ENCODE measurements at places on chromosomes 12 and 14.
A peak's percentile ranks its signal among the peaks of the same experiment; 100 is the strongest.

DNA sequence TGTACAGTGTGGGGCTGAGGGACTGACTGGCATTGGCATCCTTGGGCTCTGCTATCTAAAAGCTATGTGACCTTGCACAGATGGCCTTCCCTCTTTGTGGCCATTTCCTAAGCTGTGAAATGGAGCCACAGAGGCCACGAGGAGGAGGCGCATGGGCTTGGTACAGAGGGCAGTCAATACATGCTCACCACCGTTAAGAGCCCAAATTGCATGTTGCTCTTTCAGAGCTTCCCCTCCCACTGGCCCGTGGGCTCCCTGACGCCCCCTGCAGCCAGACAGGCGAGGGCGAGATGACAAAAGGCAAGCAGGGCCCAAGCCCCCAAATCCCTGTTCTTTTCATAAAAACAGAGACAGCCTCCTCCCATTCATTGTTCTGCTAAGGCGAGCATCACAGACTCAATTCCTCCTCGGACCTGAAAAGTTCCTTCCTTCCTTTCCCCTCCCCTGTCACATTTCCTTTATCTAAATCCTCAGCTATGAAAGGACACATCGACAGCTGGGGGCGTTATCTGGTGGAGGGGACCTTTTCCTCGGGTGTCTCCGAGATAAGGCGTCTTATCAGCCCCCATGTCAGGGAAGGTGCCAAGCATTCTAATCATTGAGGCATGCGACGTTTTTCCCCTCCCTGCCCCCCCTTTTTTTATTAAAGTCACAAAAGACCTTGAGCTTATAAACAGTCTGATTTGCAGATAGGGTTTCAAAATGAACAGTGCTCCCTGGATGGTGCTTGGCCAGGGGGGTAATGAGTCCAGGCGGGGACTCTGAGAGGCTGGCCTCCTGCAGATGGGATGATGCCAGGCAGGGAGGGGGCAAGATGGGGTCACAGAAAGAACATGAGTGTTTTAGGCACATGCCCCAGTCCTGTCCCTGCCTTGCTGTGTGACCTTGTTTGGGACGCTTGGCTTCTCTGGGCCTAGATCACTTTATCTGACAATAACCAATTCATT is 26.4 kb downstream of the FAM222A start:
- DNase-seq, result peak; percentile 24

GRCh38 chr14:36505892-36506731 is 13.9 kb downstream of the NKX2-1 start:
- no peak for DNase-seq

DNA sequence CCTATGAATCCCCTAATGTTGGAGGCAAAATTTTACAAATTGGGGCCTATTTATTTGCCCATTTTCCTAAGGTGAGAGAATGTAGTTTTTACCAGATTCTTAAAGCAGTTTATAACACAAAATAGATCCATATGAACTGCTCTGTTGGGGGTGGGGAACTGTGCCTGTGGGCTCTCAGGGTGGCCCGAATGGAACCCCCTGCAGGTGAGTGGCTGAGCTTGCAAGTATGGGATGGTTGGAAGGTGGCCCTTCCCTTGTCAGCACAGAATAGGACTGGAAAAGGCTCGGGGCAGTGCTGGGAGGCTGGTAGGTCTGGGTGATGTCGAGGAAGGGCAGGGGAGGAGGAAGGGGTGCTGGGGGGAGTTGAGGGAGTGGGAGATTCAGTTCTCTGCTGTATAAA is 4.9 kb downstream of the VSX2 start:
- no peak for DNase-seq

DNA sequence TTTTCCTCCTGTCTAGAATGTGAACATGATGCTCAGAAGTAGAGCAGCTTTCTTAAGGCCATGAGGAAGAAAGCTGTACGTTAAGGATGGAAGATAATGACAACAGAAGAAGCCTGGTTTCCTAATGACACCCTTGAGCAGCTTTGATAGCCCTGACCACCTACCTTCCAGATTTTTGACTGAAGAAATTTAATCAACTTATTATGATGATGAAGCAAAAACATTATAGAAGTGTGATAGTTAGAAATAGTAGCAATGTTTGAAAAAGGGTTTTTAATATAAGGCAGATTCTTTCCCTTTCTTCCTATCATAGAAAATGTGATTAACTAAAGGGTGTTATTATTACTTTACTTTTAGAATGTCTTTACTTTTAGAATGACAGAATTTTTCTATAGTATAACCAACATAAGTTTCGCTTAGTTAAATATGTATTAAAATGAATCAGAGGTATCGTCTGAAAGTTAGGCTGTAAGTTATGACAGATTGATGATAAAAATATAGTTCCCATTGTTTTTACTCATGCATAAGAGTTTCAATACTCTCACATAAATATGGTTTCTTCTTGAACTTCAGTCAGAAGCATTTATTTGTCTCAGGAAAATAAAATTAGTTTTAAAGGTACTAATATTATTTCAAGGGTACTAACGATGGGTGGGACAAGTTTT is 50.1 kb upstream of the PPFIA2 start:
- no peak for DNase-seq

DNA sequence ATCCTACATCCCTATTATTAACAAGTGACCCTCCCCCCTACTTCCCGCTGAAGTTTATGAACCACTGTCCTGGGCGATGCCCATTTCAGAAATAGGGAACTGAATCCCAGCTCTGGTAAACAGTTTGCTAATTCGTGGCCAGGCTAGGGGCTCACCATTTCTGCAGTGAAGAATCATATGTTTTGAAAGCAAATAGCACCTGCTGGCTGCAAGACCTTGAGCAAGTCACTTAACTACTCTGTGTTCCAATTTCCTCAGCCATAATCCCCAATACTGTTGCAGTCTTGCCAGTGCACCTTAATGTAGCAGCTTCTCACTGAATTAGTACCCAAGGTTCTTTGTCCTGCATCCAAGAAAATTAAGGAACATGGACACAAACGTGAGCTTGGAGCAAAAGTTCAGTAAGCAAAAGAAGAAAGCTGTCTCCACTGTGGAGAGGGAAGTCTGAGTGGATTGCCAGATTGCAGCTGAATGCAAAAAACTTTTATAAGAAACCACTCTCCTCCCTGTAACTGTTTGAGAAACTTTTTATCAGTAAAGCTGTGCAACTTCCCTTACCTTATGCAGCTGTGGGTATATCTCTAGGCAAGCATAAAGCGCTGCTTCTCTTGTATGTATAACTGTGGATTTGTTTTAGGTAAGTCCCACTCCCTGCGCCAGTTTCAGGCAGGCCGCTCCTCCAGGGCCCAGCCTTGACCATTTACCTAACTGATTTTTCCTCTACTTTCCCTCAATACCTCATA is 824 bp downstream of the OAS1 start:
- DNase-seq, result no peak

DNA sequence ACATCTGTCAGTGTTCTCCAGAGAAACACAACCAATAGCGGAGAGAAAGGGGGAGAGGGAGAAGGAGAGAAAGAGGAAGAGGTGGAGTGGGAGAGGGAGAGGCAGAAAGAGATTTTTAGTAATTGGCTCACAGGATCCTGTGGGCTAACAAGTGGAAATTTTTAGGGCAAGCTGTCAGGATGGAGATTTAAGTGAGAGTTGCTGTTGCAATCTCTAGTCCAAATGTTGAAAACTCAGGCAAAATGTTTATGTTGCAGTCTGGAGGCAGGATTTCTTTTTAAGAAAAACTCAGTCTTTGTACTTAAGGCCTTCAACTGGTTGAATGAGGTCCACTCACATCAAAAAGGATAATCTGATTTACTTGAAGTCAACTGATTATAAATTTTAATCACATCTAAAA is 12.5 kb upstream of the GLIPR1L2 start:
- DNase-seq, result no peak

- no peak for DNase-seq
Observed at GRCh38 chr14:105154476-105154871, 14.1 kb downstream of the JAG2 start.

DNA sequence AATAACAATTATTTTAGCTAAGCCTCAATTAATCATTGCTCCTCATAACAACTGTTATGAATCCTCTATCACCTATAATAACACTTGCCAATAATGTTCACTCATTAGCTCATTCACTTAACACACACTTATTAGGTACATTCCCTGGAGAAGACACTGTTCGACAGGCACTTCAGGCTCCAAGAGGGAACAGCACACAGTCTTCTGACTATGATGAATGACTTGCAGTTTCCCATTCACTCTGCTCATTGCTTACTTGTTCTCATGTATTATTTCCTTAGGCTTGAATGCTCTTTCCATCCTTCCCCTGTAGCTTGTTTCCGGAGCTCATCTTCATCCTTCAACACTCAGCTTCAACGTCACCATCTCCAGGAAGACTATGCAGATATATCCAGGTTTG is 437.3 kb downstream of the TMEM132D start:
- DNase-seq, result no peak

GRCh38 chr12:106358396-106359241 is 1.1 kb downstream of the POLR3B start:
- DNase-seq, result no peak

Measured in natural killer cell (primary cell).